ENCODE measurements at places on chromosomes 3 and 15. TPM values are rescaled to one million over a fixed set of nuclear protein-coding genes. Genes with fewer than 3 reads are reported as not detected.

The KLF13 gene
- 31.9 TPM for total RNA-seq

The MITF gene
- 2.5 TPM for total RNA-seq

The CLDN11 gene
- total RNA-seq: 395 TPM

The ITIH1 gene
- not detected for total RNA-seq

The LTK gene
- 0.21 TPM for total RNA-seq

The CHRFAM7A gene
- 7.1 TPM for total RNA-seq

The INKA1 gene
- total RNA-seq: 26.5 TPM

The NPAP1 gene
- not detected for total RNA-seq

The UBAP1L gene
- 3.9 TPM for total RNA-seq

The TMC3 gene
- not detected for total RNA-seq

The CFAP20DC gene
- total RNA-seq: 1.9 TPM

The PLSCR5 gene
- total RNA-seq: not detected

The ANKRD34C gene
- total RNA-seq: not detected

The IL12A gene
- 1.5 TPM for total RNA-seq

The STRIT1 gene
- total RNA-seq: not detected

GRCh38 chr15:88179562-88179961 lies 77.0 kb downstream of the NTRK3 start:
- DNase-seq: no peak

DNA sequence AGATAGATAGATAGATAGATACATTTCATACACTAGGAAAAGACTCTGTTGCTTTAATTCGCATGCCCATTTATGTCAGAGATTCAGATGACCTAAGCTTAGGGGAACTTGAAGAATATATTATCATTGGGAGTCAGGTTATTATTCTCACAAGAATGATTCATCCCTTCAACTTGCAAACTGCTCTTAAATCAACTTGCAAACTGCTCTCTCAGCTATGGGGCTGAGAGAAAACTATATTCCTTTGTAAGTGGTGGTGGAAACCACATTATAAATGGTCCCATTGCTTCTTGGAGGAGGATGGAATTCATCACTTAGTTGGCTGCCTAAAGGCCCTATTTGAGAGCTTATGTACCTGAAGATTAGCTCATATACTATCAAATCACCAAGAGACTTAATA lies 160.9 kb upstream of the STAC start:
- no peak for DNase-seq

DNA sequence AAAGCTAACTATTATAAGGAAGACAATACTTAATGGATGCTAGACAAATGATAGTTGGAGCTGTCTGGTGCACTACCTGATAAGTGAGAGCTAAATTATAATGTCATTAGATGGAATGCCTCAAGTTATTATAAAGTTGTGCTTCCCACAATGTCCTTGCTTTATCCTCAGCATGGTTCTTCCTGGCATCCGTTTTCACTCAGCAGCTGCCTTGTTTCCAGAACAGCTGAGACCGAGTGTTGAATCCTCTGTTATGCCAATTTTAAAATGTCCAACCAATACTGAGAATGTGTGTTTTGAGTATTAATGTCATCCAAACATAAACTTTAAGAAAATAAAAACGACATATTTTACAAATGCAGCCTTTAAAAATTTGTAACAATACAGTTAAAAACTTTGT lies 286.7 kb upstream of the SOX2 start:
- DNase-seq: no peak

GRCh38 chr3:111412656-111413055 lies 129.3 kb upstream of the CD96 start:
- no peak for DNase-seq

- DNase-seq: peak; percentile 62
These were observed 67.9 kb upstream of the MITF start for GRCh38 chr3:69671082-69671952.

- DNase-seq: no peak
These were observed 10.9 kb upstream of the IL1RAP start for GRCh38 chr3:190502946-190503345.

DNA sequence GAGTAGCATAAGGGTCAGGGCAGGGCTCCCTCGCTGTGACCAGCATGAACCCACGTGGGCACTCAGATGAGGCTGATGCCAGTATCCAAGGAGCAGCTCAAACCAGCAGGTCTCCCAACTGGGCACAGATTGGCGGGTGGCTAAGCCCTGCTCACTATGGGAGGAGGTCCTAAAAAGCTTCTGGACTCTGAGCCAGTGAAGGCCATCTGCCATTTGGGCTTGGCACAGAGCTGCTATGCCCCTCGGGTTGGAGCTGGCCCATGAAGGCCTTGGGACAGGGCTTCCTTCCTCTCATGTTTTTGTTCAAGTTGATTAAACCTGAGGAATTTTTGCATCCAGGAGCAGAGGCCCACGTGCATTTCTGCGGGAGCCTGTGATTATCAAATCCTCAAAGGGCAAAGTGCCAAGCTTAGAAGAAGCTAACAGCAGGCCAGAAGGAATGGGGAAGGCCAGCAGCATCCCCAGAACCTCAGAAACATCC lies 4.3 kb upstream of the STRA6 start:
- no peak for DNase-seq

DNA sequence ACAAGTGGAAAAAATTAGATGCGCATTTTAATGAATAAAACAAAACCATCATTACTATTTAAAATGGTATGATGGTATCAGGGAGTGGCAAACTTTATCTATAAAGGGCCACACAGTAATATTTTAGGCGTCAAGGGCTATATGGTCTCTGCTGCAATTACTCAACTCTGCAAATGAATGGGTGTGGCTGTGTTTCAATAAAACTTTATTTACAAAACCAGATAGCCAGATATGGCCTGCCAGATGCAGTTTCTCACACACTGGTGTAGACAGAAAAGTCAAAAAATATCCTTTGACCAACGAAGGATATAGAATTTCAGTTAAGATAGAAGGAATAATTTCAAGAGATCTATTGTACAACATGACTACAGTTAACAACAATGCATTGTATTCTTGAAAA lies 83.8 kb downstream of the CLASP2 start:
- DNase-seq: no peak

DNA sequence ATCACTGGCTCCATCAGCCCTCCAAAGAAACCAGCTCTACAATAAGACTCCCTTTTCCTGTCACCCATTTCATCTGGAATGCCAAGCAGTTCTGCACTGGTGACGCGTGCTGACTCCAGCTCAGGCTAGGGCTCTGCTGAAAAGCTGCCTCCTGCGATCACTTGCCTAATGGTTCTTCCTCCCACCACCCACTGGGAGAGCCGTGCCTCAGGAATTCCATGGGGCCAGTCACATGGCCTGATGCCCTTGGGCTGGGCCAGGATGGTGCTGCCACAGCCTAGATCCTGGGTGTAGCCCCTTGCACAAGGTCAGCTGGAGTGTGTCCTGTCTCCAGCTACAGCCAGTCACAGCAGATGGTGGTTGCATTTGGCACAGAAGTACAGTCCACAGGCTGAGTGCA lies 98.9 kb downstream of the DNAJB8 start:
- DNase-seq: no peak

- no peak for DNase-seq
These were observed 74.0 kb downstream of the AKAP13 start for GRCh38 chr15:85454403-85454802.

- no peak for DNase-seq
These were observed 55.4 kb downstream of the SPRED1 start for GRCh38 chr15:38307861-38308641.

- DNase-seq: no peak
These were observed 44.1 kb upstream of the CMTM7 start for GRCh38 chr3:32347343-32348125.

GRCh38 chr15:56759450-56759845 lies 26.1 kb upstream of the ZNF280D start:
- DNase-seq: no peak

DNA sequence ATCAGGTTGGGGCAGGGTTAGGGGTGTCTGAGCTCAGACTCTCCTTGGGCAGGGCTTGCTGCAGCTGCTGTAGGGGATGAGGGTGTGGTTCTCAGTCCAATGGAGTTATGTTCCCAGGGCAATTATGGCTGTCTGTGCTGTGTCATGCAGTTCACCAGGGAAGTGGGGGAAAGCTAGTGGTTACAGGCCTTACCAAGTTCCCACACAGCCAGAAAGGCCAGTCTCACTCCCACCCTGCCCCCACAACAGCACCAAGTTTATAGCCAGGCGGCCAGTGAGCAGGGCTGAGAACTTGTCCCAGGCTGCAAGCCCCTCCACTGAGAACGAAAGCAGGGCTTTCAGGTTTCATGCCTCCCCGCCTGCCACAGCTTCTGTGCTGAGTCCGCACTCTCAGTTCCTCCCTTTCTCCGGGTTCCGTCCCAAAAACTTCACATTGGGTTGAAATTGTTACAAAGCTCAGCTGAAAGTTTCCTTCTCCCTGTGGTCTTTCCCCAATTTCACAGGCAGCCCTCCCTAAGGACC lies 19.6 kb upstream of the CPOX start:
- DNase-seq: no peak

DNA sequence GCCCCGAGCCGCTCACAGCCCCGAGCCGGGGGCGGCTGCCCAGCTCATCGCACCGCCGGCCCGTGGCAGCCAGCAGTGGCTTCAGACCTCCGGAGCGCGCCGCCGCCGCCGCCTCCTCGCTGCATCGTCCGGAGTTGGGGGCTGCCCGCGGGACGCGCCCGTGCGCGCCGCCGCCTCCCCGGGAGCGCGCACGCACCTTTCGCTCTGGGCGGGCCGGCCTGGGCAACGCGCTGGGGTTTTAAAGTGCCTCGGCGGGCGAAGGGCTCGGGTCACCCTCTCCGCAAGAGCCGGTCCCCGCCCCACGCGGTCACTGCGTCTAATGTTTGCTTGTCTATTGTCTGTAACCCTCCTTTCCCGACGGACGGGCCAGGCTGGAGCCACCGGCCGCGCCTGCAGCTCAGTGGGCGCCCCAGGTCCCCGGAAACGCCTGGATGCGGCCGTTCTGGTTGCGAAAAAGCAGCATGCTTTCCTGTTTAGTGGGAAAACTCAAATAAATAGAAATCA lies at the start of gene RYK:
RYK (minus strand) TSS at position 143 of the 504 bp plus-strand sequence. CDS start 205 bp downstream, outside the sequence.
- DNase-seq: peak; percentile 77

GRCh38 chr3:77370413-77370812 lies 330.5 kb downstream of the ROBO2 start:
- no peak for DNase-seq

GRCh38 chr3:141900343-141900742 lies 23.9 kb downstream of the ATP1B3 start:
- no peak for DNase-seq

- peak; percentile 93 for DNase-seq
These were observed 40.9 kb downstream of the IRAK2 start for GRCh38 chr3:10205451-10206165.

Measured in endothelial cell of umbilical vein (primary cell).